ENCODE measurements at places on chromosomes 5 and 9.
A peak's percentile ranks its signal among the peaks of the same experiment; 100 is the strongest.

DNA sequence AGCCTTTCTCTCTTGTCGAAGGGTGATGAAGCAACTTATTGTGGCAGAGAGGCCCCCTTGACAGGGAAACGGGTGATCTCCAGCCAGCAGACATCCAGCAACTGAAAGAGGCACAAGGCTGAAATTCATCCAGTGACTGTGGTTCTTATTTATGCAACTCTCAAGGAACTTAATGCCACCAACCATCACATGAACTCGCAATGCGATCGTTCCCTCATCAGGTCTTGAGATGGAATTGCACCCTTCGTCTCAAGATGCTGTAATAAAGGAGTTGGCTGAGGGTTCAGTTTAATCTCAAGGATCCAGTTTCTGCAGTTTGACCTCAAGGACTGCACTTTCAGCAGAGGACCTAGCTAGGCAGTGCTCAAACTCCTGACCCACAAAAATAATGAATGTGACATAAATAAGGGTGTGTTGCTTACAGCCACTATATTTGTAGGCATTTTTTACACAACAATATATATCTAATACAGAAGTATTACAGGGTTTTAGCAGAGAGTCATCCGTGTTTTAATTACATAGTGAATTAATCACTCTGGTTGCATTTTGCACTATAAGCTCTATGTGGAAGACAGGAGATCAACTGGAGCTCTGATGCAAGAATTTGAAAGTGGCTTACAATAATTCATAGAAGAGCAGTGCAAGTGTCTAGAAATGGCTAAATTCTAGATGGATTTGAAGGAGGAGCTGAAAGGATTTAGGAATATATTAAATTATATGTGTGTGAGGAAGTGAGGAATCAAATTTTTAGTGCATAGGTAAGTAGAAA, 957.8 kb upstream of the CTNND2 start:
- DNase-seq = no peak

- no peak for DNase-seq
These were observed 188.4 kb upstream of the PRDM9 start for GRCh38 chr5:23318960-23319359.

DNA sequence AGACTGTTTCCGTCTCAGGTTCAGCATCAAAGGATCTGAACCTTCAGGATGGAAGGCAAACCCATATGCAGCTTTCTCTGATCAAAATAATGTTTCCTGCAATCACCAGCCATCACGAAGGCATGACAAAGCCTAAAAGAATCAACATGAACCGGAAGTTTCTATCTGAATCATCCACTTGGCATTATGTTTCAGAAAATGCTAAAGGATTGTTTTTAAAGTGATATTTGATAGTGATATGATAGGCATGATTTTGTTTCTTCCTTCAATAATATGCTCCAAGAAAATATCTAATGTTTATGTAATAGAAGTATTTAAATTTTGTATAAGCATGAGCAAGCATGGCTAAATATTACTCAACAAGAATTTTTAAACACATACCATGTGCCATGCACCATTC, 219.6 kb downstream of the PLK2 start:
- DNase-seq = peak; percentile 79

GRCh38 chr5:74185599-74185998, 454.9 kb downstream of the ENC1 start:
- peak; percentile 76 for DNase-seq

- peak; percentile 70 for DNase-seq
These were observed 5.1 kb upstream of the PTBP3 start for GRCh38 chr9:112338561-112338960.

DNA sequence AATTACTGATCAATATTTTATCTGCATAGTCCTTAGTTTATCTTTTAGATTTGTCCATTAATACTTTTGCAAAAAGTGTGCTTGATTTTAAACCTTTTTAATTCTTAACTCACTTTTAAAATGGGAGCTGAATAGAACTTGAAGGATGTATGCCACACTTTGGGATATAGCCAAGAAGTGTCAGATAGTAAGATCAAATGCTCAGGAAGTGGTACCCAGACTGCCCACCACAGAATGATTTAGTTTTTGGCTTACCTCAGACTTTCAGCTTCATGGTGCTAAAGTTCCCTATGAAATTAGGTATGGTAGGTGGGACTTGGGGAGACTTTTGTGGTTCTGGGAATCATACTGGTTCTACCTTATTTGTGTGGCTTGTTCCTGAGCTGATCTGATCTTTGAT, 14.7 kb downstream of the FOCAD start:
- DNase-seq = no peak

GRCh38 chr5:140011297-140011802, 31.7 kb downstream of the NRG2 start:
- DNase-seq = no peak

GRCh38 chr5:149837680-149838269, 106.8 kb downstream of the PDE6A start:
- peak; percentile 73 for DNase-seq

GRCh38 chr9:121474231-121474947, 25.3 kb downstream of the GGTA1 start:
- DNase-seq = no peak

- DNase-seq = peak; percentile 68
These were observed 100.4 kb downstream of the TRIM36 start for GRCh38 chr5:115069087-115069968.

DNA sequence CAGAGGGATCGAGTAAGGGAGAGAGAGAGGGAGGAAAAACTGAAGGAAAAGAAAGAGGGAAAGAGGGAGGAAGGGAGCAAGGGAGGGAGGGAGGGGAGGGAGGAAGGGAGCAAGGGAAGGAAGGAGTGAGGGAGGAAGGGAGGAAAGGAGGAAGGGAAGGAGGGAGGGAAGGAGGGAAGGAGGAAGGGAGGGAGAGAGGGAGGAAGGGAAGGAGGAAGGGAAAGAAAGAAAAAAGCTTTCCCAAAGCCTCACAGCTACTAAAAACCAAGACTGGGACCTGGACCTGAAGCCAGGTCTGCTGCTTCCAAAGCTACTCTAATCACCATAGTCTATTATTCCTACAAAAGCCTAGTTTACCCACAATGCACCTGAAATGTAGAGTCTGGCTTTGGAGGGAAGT, 259.8 kb upstream of the WWC1 start:
- DNase-seq = no peak

- peak; percentile 62 for DNase-seq
These were observed 4.7 kb upstream of the RECK start for GRCh38 chr9:36031774-36032555.

GRCh38 chr5:69029292-69029691, 64.5 kb upstream of the SLC30A5 start:
- no peak for DNase-seq

DNA sequence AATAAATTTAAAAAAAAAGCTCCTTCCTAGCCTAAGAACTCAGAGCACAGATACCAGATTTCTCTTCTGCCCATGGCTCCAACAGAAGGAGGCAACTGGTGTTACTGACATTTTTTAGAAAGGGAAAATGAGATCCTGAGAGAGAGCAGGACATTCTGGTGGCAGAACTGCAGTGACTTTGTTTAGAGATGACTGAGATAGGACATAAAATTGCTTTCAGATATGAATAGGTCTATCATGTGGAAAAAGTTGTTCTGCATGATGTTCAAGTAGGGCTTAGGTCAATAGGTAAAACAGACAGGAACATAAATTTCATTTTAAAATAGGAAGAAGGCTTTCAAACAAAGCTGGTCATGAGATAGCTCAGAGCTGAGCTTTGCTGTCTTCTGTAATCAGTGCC, 49.6 kb downstream of the NIPAL4 start:
- no peak for DNase-seq

GRCh38 chr9:121679901-121680635, 28.6 kb downstream of the DAB2IP start:
- DNase-seq = no peak

DNA sequence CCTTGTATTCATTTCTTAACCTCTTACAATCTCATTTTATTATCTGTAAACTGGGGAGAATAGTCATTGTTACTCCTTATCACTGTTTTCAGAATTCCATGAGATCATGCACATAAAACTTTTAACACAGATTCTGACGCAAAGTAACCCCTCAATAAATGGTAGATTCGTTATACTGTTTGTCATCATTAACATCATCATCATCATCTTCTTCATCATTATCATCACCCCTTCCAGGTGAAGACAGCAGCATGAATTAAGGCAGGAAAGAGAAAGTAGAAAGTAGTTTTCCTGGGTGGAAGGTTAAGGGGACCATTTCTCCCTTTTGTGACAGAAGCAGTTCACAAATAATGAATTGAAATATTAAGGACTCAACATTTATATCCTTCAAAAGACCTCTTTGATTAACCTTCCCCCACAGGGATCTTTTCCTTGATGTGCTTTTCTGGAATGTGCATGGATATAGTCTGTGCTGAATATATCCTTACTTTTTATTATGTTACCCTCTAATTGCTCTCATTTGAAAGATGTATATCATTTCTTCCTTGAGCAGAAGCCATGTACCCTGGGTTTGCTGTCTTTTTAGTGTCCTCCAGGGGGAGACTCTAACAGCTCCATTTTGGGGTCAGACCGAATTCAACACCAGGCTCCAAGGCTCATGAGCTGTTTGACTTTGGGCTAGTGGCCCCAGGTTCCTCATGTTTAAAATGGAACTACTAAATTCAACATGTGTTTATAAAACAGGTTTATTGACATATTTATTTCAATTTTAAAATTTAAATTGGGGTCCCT, 1029.9 kb upstream of the WWC1 start:
- DNase-seq = no peak

- no peak for DNase-seq
These were observed 62.6 kb upstream of the C6 start for GRCh38 chr5:41275813-41276512.
